Panc1 (cell line): ENCODE measurements at places on chromosomes 16 and 17. TPM values are rescaled to one million over a fixed set of nuclear protein-coding genes. Genes with fewer than 3 reads are reported as not detected.

The FBXL16 gene
- total RNA-seq: 28.0 TPM

- no peak for DNase-seq
These were observed 1.1 kb downstream of the NOXO1 start for GRCh38 chr16:1980030-1980769.

The KLHL36 gene
- 46.0 TPM for total RNA-seq

GRCh38 chr17:32158870-32159585, 16.7 kb downstream of the RHOT1 start:
- no peak for DNase-seq

- no peak for DNase-seq
These were observed at the start of gene MILR1 for GRCh38 chr17:64448665-64449512. TSS of gene MILR1 (plus strand) at chr17:64449115. CDS start at chr17:64449169, 54 bp downstream.

GRCh38 chr17:73103641-73104335, 11.3 kb upstream of the SLC39A11 start:
- DNase-seq: no peak

The SLC13A2 gene
- total RNA-seq: not detected

The MPP3 gene
- 7.1 TPM for total RNA-seq

- no peak for DNase-seq
These were observed 189.4 kb downstream of the RAB11FIP4 start for GRCh38 chr17:31580706-31581490.

DNA sequence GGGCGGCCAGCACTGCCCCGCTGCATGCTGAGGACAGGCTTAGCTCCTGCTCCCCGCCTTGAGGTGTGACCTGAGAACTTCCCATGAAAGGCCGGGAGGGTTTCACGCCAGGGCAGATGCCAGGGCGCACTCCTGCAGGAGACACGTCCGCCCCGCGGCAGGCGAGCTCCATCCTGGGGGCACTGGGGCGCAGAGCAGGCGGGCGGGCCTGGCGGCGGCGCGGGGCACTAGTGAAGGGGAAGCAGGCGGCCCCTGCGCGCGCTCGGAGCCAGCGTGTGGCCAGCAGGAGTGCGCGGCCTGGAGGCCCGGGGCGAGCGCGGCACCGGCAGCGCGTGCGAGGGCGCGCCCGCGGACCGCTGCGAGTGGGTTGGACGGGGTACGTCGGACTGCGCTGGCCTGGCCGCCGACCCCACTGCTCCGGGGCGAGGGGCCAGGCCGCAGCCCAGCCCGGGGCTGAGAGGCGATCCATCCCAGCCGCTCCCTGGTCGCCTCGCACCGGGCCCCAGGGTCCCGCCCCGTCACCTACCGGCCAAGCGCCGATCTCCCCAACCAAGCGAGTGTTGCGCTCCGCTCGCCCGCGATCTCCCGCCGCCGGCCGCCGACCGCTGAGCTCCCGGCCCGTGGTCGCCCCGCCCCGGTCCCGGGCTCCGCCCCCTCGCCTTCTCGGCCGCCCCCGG, at the start of gene MAP3K14:
Gene MAP3K14 (minus strand): TSS at position 587 of the 677 bp plus-strand sequence. CDS start 26,275 bp downstream, outside the sequence.
- no peak for DNase-seq

- DNase-seq: no peak
These were observed 96.5 kb downstream of the YPEL2 start for GRCh38 chr17:59427996-59428395.

DNA sequence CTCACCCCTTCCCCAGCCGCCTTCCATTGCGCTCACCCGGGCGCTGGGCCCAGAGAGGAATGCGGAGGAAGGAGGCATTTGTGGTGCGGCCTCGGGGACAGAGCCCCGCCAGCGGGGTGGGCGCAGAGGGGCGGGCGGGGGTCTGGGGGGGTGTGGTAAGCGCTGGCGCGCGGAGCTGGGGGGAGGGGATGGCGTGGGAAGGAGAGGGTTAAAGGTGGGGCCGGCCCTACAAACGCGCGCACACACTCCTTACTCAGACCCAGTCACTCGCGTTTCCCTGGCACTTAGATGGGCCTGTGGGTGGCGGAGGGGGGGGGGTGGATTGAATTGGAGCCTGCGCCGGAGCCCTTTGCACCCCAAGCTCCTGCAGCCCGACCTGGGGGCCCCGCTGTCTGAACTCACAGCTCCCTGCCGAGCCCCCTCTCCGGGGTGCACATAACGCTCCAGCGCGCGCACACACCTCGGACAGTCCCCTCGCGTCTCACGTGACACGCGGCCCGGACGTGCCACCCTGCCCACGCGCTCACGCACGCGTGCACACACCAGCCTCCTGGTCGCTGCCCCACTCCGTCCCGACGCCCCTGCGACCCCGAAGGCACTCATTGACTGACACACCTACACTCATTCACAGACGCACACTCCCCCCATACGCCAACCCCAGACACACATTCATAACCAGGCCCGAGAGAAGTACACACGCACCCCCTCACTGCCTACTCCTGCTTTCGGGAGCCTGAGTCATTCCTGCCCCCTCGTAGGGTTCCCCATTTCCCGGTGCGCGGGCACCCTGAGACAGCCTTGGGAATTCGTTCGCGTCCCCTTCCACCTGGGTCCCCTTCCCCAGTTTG, 844 bp downstream of the TBKBP1 start:
- no peak for DNase-seq

DNA sequence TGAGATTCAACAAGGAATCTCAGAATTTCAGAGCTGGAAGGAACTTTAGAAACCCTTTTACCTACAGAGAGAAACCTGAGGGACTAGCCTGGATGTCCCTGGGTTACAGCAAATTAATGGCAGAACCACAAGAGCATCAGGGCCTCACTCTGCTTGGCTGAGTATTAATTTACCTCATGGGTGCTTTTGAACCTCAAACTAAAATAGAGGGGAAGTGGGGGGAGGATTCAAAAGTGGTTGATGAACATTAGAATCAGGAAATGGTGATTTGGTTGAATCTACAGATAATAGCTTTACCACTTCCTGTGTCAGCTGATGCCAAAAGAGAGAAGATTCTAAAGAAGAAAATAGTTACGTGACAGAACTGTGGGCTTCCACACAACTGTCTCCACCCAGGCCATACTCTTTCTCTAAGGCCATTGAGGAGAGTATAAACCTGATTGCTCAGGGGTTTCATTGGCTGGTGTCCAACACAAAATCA, 11.3 kb upstream of the SKAP1 start:
- no peak for DNase-seq

The PPM1D gene
- 7.4 TPM for total RNA-seq

GRCh38 chr17:18102640-18103039, 5.9 kb upstream of the MYO15A start:
- DNase-seq: no peak

The CFAP97D1 gene
- total RNA-seq: not detected

The MMP2 gene
- 311 TPM for total RNA-seq

DNA sequence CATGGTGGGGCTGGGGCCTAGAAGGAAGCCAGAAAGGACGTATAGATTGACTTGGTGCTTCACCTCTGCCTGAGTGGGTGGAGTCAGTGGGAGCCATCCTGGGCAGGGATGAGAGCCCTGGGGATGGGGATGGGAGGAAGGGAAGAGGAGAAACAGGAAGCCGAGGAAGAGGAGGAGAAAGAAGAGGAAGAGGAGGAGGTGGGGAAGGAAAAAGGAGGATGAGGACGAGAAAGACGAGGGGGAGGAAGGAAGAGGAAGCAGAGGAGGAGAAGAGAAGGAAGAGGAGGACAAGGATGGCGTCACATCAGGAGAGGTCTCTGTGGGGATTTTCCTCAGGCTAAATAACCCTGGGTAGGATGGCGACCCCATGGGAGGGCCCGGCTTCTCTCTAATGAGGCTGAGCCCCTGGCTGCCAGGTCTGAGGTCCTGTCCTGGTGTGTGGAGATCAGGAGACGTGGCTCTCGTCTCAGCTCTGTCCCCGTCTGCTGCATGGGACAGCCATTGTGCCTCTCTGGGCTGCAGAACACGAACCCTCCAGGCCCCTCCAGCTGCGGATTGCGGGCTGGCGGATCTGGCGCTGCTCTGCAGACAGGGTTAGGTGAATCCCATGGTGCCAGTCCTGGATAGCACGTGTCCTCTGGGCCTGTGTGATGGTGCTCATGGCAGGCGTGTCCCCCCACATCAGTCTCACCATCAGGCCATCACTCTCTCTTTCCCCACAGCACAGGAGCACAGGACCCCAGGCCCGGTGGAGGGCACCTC, 35.5 kb upstream of the MTSS2 start:
- DNase-seq: no peak

The RHBDF2 gene
- 67.8 TPM for total RNA-seq

DNA sequence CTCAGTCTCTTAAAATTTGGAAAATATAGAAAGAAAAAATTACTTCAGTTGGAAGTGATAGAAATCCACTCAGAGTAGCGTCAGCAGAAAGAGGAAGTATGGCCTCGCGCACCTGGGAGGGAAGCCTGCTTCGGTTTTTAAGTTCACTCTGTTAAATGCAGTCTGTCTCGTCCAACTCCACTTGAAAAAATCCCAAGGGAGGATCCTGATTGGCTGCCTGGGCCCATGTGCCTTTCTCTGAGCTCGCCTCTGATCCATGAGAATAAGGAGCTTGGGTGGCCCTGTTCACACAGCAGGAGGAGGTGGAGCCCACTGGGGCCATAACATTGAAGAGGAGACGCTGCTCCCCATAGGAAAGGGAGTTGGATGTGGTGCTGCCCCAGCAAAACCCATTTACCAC, 40.7 kb downstream of the DNAJA2 start:
- DNase-seq: no peak

DNA sequence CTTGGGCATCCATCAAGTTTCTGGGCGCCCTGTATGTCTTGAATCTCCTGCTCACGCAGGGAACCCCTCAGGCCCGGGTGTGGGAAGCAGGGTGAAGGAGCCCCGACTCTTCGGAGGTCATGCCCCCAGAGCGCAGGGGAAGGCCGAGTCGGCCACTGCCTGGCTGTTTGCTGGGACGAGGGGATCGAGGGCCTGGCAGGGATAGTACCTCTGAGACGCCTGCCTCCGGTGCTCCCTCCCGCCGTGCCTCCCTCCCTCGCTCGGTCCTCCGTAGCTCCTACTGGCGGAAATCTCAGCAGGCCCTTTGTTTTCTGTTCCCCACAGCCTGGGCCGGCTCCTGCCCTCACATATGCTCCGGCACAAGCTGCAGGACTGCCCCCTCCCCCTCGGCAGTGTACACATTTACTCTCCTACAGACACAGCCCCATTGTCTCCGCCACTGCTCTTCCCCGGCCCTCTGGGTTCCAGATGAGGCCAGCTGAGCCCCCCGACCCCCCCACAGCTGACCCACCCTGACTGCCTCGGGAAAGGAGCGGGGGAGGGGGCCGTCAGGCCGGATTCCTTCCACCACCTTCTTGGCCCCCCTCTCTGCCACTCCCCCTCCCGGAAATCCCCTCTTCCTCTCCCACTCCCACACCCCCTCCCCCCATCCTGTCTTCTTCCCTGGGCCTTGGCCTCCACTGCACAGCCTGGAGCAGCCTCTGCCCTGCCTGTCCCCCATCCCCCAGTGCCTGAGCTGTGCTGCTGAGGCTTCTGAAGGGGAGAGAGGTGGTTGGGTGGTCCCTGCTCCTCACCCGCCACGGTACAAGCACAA, 1.4 kb downstream of the TRAF4 start:
- DNase-seq: no peak

DNA sequence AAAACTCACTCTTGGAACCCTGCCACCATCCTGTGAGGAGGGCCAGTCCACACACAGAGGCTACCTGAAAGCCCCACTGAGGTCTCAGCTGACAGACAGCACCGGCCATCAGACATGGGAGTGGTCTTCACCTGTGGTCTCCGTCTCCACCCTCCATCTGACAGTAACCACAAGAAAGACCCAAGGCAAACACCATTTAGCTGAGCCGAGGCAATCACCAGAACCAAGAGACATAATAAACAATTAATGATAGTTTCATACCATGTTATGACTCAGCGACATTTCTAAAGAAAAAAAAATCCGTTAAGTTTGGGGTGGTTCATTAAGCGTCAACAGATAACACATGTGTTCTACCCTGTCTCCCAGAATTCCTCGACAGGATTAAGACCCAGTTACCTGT, 6.1 kb upstream of the EVPLL start:
- DNase-seq: no peak

DNA sequence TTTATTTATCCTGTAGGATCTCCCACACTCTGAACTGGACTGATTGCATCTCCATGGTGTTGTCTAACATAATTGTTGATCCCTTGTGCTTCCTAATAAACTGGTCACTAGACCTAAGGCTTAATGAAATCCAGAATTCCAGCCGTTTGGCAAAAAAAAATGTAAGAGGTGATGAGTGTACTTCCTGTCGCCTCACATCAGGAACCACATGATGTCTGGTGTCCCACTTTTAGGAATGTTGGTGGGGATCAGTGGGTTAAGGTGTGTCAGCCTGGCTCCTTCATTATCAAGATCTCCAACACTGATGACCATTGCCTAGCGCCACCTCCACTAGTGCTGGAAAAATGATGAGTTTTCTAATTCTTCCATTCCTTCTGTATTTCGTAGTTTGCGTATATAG, 18.6 kb upstream of the LONP2 start:
- DNase-seq: no peak

GRCh38 chr16:31441956-31442355, 633 bp downstream of the ZNF843 start:
- no peak for DNase-seq

DNA sequence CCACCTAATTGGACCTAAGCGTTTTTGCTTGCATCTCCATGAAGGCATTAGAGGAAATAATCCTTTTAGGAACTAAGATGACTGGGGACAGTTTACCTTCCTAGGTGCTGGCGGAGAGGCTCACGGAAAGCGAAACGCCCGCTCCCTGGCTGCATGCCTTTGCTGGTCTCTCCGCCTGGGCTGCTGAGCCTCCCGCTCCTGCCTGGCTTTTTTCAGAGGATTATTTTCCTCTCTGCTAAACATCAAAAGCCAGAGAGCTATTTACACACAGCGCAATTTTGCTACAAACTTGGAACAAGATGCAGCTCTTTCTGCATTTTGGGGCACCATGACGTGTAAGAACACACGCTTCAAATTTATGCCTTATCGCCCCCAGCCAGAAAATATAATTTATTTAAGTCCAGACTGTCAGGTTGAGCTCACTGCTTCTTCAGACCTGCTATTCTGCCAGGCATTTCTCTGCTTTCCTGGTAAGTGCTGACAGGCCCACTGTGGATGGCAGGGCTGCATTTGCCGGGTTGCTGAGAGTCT, 124.4 kb downstream of the SPACA3 start:
- DNase-seq: no peak

DNA sequence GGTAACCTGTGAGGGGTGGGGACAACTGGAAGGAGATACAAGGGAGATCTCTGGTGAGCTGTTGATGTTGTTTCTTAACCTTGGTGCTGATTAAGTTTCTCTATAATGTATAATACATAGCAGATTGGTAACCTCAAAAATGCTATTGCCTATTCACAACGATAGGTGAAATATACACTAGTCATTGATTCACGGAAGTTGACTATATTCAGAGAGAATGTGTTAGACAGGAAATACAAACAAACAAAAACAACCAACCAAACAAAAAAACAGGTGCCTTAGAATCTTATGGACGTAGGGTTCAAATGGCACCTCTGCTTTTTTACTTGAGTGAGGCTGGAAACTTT, 21.5 kb downstream of the HSD17B2 start:
- no peak for DNase-seq

- DNase-seq: no peak
These were observed 14.5 kb downstream of the ZFHX3 start for GRCh38 chr16:73033271-73033998.

The CHD9NB gene
- 0.64 TPM for total RNA-seq
